B cell (primary cell): ENCODE measurements at places on chromosomes 5 and 9. TPM values are rescaled to one million over a fixed set of nuclear protein-coding genes. Genes with fewer than 3 reads are reported as not detected.

DNA sequence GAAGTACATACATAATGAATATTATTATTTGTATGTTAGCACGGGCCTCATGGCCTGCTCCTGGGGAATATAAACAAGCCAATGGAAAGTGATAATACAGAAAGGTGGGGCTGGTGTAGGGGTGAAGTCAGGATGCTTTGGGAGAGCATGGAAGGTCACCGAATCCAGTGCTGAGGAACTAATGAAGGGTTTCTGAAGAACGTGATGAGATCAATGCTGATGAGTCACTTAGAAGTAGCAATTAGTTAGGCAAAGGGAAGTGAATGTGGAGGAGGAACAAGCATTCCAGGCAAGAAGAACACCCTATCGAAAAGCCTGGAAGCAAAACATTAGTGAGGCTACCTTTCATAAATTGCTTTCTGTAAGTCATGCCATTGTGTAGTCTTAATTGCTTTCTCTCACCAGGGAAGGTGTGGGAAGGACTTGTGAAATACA is 2.1 kb downstream of the ANXA1 start:
- no peaks in the 10 kb centered on the region for H3K4me1 ChIP-seq
- H3K27me3 ChIP-seq = no peaks in the 10 kb centered on the region
- no peaks in the 10 kb centered on the region for H3K36me3 ChIP-seq
- no peak for DNase-seq
- no peak overlapping the region for H3K27ac ChIP-seq

- H3K36me3 ChIP-seq = no peaks in the 10 kb centered on the region
- no peaks in the 10 kb centered on the region for H3K4me1 ChIP-seq
- no peaks in the 10 kb centered on the region for H3K27me3 ChIP-seq
- no peak overlapping the region for H3K4me3 ChIP-seq
- DNase-seq = no peak
- no peak overlapping the region for H3K27ac ChIP-seq
These were observed 249.6 kb downstream of the PDZD2 start for GRCh38 chr5:31888564-31888963.

DNA sequence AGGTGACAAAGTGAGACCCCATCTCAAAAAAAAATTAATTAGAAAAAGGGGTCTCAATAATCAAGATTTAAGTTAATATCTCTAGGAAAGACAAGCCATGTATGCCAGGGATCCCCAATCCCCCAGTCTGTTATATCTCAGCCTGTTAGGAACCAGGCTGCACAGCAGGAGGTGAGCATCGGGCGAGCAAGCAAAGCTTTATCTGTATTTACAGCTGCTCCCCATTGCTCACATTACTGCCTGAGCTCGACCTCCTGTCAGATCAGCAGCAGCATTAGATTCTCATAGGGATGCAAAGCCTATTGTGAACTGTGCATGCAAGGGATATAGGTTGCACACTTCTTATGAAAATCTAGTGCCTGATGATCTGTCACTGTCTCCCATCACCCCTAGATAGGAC is 116.8 kb downstream of the TARS1 start:
- no peaks in the 10 kb centered on the region for H3K36me3 ChIP-seq
- H3K27ac ChIP-seq = no peak overlapping the region
- no peak for DNase-seq
- H3K4me3 ChIP-seq = no peak overlapping the region
- H3K4me1 ChIP-seq = no peaks in the 10 kb centered on the region

DNA sequence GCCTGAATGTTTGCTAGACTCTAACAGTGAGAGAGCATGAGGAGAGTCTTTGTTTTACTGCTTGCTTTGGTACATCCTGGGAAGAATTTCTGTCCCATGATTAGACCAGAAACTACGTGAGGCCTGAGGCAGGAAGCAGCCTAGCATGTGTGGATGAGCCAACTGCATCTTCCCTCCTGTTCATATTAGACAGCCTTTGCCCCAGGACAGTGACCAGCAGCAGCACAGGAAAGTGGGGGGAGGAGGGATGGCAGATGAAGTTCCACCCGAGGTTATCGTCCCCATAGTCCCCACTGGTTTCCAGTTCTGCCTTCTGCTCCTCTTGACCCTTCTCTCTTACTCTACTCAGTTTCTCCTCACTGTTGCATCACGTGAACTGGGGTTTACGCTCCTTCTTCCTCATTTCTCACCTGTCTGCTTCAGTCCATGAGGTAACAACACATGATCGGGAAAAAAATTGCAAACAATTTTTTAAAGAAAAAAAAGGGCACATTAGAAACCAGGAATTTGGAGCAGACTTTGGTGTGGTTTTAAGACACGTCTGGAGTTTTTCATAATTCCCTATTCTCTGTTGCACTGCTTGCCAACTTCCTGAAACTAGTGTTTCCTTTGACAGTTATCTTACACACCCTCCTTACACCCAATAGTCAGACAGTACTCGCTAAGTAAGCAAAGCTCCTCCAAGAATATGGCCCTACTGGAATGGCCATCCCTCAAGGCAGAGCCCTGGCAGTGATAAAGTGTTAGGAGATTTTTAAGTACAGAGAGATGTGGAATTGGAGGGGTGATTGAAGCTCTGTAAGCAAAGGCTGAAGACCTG is 84.1 kb downstream of the SNX18 start:
- no peak overlapping the region for H3K4me3 ChIP-seq
- H3K4me1 ChIP-seq = peaks cover 5% of the 10 kb centered on the region
- H3K36me3 ChIP-seq = no peaks in the 10 kb centered on the region
- no peaks in the 10 kb centered on the region for H3K27me3 ChIP-seq
- H3K27ac ChIP-seq = no peak overlapping the region

The EEIG1 gene
- total RNA-seq = 245 and 267 TPM in 2 replicates

- H3K36me3 ChIP-seq = peaks cover under 1% of the 10 kb centered on the region
- no peak for DNase-seq
- no peaks in the 10 kb centered on the region for H3K4me1 ChIP-seq
- no peak overlapping the region for H3K27ac ChIP-seq
These were observed 47.0 kb downstream of the CCDC125 start for GRCh38 chr5:69285448-69286116.

- no peak for DNase-seq
- no peaks in the 10 kb centered on the region for H3K36me3 ChIP-seq
- no peaks in the 10 kb centered on the region for H3K27me3 ChIP-seq
- no peak overlapping the region for H3K27ac ChIP-seq
- H3K4me3 ChIP-seq = no peak overlapping the region
These were observed 4.0 kb downstream of the DNM1 start for GRCh38 chr9:128206916-128207910.

DNA sequence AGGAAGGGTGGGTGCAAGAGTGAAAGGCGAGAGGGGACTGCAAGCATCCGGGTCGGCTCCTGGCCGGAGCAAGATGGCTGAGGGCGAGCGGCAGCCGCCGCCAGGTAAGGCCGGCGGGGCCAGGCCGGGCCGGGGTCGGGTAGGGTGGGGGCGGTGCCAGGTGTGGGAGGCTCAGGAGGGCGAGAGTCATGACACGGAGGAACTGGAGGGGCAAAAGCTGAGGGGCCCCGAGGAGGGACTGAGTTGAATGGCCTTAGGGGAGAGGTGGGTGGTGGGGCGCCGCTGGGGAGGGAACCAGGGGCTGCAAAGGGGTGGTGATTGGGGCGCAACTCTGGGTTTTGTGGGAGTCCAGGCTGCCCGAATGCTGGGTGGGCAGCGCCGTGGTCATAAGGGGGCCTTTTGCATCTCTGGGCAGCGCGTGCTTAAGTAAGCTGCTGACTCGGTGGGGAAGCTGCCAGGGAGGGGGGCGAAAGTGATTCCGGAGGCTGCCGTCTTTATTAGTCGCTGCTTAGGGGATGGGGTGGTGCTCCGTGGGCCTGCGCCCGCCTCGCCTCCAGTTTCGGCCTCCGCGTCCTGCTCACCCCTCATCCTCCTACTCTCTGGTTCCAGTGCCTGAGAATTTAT is 425 bp downstream of the PTPA start:
- H3K36me3 ChIP-seq = no peaks in the 10 kb centered on the region
- H3K4me1 ChIP-seq = peaks cover 12% of the 10 kb centered on the region
- no peaks in the 10 kb centered on the region for H3K27me3 ChIP-seq
- H3K27ac ChIP-seq = peak overlapping the region; percentile 41
- H3K4me3 ChIP-seq = peak overlapping the region; percentile 95
- peak; percentile 56 for DNase-seq

- H3K4me1 ChIP-seq = no peaks in the 10 kb centered on the region
These were observed 275.7 kb upstream of the DAB2 start for GRCh38 chr5:39700523-39700922.
